ENCODE measurements at places on chromosomes 1 and 21. TPM values are rescaled to one million over a fixed set of nuclear protein-coding genes. Genes with fewer than 3 reads are reported as not detected.

The SELL gene
- 29.5 TPM for total RNA-seq

The GNG4 gene
- total RNA-seq = 0.19 TPM

The PEX11B gene
- 34.2 TPM for total RNA-seq

The CLDN19 gene
- not detected for total RNA-seq

DNA sequence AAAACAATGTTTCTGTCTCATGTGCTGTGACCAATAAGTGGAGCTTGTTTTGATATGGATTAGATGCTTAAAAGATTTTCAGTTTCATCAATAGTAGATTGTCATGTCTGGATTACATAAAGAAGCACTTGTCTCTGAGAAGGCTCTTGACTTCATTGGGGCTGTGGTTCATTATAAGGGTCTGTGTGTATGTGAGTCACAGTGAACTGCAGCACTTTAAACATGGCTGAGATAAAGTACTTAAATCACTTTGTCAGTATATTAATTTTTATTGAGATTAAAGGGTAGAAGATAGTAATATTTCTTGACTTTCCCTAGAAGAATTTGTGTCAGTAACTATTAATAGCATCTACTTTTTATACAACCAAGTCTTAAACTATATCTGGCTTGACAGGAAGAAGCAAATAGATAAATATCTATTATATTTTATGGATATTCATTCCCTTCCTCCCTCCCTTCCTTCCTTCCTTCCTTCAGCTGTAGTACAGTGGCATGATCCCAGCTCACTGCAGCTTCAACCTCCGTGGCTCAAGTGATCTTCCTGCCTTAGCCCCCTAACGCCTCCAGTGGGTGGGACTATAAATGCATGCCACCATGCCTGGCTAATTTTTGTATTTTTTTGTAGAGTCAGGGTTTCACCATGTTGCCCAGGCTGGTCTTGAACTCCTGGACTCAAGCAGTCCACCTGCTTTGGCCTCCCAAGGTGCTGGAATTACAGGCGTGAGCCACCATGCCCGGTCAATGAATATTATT is 48.8 kb downstream of the ZFYVE9 start:
- DNase-seq = no peak

DNA sequence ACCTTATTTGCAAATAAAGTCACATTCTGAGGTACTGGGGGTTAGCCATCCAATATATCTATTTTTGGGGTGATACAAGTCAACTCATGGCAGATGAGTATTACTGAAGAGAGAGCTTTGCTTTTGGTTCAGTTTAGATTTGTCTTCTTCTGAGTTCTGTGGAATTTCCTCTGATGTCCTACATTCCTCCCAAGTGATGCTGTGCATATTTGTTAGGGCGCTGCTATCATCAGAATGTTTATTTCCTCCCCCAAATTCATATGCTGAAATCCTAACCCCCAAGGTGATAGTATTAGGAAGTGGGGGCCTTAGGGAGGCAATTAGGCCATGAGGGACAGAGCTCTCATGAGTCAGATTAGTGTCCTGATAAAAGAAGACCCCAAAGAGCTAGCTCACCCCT is 96.2 kb upstream of the WLS start:
- DNase-seq = no peak

GRCh38 chr1:53899206-53899628 is 5.2 kb downstream of the DIO1 start:
- DNase-seq = no peak

Data from natural killer cell treated with Interleukin-12 subunit alpha and Interleukin-12 subunit beta and Interleukin-15 and Interleukin-18, amount 100 ng/mL, for 72 hours (primary cell).